AG20443 (cell line): ENCODE measurements at places on chromosomes 4 and X.

DNA sequence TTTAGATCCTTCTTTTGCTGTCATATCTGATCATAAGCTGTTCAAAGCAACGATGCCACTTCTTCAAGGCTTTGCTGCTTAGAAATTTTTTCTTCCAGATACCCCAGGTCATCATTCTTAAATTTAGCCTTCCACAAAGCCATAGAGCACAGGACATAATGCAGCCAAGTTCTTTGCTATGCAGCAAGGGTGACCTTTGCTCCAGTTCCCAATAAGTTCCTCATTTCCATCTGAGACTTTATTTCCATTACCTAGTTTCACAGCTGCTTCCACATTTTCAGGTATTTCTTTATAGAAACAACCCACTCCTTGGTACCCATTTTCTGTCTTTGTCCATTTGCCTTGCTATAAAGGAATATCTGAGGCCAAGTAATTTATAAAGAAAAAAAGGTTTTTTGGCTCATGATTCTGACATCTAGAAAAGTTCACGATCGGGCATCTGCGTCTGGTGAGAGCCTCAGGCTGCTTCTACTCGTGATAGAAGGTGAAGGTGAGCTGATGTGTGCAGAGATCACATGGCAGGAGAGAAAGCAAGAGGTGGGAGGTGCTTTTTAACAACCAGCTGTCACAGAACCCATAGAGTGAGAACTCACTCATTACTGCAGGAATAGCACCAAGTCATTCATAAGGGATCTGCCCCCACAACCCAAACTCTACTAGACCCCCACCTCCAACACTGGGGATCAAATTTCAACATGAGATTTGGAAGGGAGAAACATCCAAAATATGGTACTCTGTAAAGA is 11.8 kb upstream of the TASL start:
- DNase-seq: no peak

DNA sequence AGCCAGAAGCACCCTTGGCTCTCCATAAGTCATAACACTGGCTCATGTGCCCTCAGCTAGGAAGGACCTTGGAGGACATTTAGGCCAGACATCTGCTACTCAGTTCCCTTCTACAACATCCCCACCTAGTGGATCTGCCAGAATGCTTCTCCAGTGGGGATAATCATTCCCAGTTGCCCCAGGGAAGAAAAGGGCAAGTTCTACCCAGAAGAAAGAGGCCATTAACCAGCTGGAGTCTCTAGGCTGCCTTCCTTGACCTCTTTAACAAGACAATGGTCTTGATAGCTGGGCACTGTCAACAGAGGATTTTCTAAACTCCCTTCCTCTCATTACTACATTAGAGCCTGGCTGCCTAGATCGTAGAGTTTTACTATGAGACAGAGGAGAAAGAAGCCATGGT is 42.0 kb downstream of the LGI2 start:
- DNase-seq: peak; percentile 73

DNA sequence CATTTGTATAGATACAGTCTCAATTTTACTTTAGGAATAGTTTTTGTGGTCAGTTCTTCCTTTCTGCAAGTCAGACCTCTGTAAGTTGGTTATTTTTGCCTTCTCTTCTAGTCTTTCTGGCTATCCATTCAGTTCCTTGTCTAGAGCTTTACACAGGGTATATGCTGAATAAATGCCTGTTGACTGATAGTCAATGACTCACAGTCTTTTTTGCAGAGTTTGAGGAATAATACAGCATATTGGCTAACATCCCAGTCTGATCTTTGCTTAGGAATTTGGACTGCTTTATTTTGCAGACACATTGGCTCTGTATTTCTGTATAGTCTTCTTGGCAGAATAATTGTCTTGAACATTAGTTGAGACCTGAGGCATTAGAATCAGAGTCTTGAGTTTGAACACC is 132.4 kb downstream of the MAGEC1 start:
- DNase-seq: no peak

- no peak for DNase-seq
Measured at GRCh38 chr4:137370206-137370633, 162.1 kb downstream of the PCDH18 start.

DNA sequence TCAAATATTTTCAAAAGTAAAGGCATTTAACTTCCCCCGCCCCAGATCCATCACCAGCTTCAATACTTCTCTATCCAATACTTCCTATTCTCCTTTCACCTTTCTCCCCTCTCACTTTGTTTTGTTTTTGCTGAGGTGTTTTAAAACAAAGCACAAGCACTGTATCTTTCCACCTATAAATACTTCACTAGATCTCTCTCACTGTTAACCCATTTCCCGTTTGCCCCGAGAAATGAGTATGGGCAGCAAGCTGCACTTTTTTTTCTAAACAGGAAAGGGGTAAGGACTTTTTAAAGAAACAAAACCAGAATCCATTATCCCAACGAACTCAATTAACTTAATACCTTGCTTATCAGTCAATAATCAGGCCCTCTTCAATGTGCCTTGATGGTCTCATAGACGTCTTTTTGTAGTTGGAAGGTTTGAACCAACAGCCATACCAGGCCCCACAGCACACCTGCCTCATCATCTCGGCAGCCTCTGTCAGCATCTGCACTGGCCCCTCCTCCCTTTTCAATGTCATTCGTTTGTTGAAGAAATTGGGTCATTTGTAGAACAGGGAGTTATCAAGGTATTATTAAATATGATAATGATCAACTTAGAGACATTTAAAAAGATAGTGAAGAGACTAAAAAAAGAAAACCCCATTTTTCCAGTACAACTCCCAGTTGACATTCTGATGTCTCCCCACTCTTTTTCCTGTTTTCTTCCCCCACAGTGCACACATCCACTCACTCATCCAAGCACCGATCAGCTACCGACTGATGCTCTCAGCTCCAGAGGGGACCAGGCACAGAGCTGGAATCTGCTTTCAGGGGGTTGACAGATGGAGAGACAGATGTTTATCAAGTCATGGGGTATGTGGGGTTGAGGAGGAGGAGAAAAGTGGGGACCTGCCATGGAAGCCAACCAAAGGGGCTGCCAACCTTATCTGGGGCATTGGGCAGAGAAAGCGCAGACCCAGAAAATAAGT is 25.8 kb downstream of the CRMP1 start:
- DNase-seq: no peak

DNA sequence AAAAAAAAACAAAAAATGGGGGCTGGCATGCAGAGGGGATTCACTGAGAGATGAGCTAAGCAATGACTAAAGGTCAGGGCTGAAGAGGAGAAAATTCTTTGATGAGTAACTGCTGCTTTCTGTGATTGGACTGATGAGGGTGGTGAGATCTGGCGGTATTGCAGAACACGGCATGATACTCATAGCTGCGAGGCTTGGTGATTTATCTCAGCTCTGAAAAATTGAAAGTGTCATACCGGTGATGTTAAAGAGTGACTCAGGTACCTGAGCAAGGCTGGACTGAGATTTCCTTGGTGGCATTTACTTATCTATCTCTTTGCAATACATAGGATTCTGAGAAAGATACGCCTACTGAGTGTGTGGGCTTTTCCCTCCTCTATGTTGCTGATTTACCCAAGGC is 204.1 kb upstream of the DDX53 start:
- DNase-seq: no peak

DNA sequence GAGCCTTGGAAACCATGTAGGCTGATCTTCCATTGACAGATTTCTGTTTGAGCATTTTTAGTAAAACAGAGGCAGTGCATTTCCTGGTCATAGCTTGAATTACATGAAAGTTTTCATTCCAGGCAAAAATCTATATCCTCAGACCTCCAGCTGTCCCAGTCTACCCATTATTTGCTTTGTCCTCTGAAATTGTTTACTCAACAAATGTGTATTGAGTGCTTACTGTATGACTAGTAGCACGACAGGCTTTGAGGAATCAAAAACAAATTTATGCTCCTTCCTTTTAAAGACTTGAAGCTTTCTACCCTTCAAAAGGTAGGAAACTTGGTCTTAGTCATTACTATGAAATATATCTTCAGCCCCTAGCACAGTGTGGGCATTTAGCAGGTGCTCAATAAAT is 307.9 kb upstream of the IGFBP7 start:
- DNase-seq: no peak

DNA sequence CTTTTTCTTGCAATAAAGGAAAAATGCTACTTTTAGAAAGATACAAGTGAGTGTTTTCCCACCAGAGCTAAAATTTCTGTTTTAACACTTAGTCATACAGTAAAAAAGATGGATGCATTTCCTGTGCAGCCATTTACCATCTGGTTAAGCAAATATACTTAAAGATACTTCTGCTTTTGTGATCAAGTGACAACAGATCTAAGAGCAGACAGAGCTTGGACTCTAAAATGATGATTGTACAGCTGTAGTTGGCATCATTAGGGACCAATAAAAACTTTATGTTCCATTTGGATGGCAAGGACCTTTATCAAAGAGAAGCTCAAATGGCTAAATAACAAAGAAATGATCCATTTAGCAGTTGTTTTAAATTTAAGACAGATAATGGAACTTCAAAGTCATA is 270.8 kb downstream of the FSTL5 start:
- DNase-seq: no peak

DNA sequence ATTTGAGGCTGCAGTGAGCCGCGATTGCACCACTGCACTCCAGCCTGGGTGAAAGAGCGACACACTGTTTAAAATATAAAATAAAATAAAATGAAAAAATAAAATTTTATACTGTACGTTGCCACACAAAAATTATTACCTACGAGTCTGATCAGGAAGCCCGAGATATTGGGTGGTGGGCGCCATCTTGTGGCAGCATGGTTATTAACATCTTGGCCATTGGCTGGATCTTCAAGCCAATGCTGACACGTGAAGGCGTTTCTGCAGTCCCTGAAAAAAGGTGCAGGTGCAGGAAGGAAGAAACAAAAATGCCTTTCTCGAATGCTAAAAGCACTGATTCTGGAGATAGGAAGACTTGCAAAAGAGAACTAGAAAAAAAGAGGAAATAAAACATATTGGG is 4.9 kb upstream of the TLR8 start:
- DNase-seq: peak; percentile 66

GRCh38 chr4:4862665-4863482 is 3.4 kb downstream of the MSX1 start:
- no peak for DNase-seq
